ENCODE measurements at places on chromosomes 1 and 21.

DNA sequence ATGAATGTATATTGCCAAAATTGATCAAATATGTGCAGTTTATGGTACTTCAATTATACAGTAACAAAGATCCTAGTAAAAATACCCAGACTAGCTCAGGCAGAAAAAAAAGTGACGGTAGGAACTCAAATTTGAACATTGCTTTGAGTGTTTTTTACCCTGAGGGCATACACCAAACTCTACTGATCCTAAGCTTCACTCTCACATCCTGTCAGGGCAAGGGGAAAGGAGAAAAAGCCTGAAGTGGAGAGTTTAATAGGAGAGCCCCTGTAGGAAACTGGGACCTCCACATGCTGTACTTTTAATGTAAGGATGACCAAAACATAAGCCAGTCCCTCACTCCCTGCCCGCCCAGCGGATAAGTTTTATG, 59.8 kb upstream of the GNG12 start:
- DNase-seq, result no peak

GRCh38 chr1:46793126-46793525, 5.7 kb upstream of the CYP4B1 start:
- DNase-seq, result no peak

DNA sequence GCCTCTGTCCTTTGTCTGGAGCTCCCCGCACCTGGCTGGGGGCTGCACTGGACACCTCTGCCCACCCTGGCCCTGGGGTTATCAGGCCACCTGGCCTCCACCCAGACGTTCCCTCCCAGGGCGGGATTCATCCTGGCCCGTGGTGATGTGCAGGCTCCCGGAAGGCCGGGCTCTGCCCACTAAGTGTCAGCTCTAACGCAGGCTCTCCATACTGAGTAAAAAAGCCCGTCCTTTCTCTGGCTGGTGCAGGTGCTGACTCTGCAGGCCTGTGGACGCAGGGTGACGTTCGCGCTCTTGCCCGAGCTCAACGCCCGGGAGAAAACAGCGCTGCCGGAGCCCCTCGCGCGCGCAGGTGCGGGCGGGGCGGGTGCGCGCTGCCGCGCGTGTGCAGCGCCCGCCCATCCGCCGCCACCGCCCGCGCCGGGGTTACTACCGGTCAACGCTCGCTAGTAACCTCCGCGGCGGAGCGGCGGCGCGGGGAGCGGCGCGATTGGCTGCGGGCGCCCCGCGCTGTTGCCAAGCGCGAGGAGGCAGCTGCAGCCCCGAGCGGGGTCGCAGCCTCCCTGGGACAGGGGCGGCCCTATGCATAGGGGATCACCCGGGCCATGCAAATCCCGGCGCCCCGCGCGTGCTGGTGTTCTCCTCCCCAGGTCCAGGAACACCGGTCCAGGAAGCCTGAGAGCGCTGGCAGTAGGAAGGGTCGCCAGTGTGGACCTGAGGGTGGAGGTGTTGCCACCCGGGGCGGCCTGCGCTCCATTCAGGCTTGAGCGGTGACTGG, 15.7 kb downstream of the ABCG1 start:
- DNase-seq, result no peak

GRCh38 chr1:59474496-59474895, 177.6 kb downstream of the FGGY start:
- no peak for DNase-seq

GRCh38 chr21:46116776-46117585, 19.1 kb downstream of the COL6A2 start:
- DNase-seq, result no peak

DNA sequence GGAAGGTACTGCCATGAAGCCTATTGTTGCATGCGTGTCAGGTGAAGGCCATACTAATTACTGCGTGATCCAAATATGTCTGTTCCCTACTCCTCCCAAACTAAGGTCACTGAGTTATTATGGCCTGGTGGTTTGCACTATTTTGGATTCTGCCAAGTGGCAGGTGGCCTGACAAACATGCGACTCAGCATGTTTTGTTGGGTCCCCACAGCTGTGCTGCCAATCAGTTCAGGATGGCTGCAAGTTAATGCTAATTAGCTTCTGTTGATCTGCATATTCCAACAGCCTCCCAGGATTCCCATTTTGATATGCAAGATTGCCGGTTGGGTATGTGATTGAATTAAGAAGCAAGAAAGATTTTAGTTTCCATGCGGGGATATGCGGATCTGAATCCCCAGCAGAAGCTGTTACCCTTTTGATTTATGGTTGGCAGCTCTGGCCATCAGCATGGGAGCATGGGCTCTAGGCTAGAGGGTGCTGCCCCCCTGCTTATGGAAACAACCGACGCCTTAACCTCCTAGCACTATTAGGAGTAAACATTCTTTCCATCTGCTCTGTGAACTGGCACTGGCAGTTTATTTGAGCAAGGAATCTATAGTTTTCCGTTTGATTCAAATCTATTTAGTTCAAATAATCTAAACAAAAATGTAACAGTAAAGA, 429.8 kb upstream of the C1orf87 start:
- no peak for DNase-seq

DNA sequence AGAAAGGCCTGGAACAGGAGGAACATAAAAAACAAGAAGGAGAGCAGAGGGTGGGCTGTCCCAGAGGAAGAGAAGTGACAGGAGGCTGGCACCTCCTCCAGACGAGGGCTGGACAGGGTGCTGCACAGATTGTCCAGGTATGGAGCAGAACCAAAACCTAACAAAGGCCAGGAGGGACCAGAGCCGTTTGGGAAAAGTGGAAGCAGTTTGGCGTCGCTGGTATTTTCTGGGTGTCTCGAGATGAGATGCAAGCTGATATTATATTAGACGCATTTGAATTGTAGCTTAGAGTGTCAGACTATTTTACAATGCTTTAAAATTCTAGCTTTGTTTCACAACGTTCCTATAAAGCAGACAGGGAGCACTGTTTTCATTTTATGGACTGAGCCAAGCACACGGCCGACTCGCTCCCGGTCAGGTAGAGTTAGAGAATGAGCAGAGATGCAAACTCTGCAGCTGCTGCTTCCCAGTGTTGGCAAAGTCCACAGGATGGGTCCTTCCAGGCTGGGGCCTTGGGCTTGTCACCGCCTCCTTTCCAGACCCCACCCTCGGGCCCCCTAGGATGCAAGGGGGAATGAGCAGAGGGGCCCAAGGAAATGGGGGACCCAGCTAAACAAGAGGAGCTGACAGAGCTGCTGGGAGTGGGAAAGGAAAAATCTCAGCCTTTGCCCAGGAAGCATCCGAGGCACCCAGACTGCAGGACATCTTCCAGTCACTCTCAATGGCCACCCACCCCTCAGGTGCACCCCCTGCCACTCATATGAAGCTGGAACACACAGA, 60.8 kb upstream of the TMPRSS2 start:
- DNase-seq, result no peak

DNA sequence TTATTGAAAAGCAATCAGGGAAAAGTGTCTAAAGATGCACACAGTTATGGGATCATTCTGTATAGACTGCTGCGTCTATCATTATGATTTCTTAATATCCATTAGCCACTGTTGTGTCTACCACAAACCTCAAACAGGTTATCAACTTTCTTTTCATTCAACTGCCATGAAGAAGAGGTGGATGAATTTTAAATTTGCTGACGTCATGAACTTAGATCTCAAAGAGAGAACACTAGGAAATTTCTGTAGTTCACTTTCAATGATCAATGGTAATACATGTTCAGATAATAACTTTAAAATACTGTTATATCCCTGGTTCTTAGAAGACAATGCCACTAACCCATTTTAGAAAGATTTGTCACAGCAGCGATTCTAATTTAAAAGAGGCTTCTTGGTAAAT, 6.7 kb downstream of the PLA2G4A start:
- DNase-seq, result no peak

DNA sequence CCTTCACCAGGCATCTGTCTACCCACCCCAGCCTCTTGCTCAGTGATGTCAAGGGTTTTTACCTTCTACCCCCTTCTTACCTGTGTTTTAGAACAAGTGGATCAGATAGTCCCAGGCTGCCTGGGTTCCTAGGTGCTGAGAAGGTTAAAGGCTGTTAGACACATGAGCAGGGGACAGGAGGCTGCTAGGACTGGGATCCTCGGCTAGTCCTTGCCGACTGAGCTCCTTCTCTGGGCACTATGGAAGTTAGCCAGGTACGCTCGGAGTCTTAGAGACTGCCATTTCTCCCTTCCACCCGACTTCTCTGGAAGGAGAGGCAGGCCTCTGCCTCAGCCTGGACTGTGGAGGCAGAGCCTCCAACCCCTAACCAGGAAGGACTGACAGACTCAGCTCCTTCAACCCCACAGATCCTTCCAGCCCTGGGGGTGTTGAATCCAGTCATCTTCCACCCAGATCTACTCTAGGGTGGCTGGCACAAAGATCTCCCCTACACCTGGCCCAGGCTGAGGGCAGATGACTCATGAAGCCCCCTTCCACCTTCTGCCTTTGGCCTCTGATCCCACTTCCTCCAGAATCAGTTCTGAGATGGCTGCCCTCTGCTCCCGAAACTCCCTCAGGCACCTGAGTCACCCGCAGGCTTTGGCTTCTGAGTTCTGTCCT, at the start of gene DYNLT4:
Gene DYNLT4 (minus strand): TSS at position 648 of the 660 bp plus-strand sequence. CDS start 683 bp downstream, outside the sequence.
- no peak for DNase-seq

- DNase-seq, result no peak
Observed at GRCh38 chr1:91572044-91572443, 71.4 kb downstream of the CDC7 start.

All from thymus (tissue), 14 donors.